ENCODE measurements at places on chromosomes 7 and 10.

DNA sequence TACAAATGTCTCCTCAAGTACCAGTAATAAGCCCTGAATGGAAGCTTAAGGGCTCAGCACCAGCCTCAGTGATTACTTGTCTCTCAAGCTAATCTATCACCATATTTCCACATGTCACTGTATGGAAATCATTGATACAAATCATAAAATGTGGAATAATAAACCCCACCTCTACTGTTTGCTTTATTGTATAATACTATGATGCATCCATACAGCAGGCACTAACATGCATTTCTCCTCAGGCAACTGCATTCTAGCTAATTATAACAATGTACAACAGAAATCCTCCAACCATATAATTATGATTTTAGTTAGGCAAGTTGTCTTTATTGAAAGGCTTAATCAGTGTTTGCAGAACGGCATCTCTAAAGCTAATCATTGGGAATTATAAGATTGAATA lies 26.2 kb downstream of the CRPPA start:
- no peak for DNase-seq

DNA sequence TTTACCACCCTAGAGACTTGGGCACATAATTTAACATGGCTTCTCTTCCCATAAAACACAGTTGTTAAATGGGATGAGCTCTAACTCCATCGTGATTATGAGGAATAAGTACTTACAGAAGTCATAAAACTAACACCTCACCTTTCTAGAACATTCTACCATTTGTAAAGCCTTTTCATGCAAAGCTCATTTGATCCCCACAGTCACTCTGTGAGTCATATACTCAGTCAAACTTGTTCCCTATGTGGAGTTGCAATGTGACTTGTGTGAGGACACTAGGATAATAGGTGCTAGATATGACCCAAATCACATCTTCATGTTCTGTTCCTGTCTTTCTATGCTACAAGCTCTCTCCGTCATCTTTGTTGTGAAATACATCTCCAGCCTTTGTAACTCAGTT lies 371.7 kb downstream of the WDR11 start:
- no peak for DNase-seq

- no peak for DNase-seq
Observed at GRCh38 chr10:79638318-79638717, 27.6 kb downstream of the SFTPA1 start.

DNA sequence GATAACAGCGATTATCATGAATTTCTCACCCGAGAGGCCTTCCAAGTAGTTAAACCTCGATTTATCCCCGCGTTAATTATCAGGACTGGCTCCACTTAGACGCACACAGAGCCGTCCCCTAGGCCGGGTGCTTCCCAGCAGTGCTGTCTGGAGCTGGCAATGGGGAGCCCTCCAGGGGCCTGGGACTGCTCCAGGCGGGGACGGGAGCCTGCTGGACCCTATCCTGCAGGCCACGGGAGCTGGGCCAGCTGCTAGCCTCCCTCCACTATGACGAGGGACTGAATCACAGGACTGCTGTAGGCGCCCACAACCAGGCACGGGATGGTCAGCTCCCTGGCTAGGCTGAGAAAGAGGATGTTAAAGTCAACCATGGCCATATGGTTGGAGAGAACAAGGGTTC lies 229.1 kb downstream of the ELFN1 start:
- no peak for DNase-seq

GRCh38 chr7:21113609-21114415 lies 314.1 kb upstream of the SP4 start:
- no peak for DNase-seq

DNA sequence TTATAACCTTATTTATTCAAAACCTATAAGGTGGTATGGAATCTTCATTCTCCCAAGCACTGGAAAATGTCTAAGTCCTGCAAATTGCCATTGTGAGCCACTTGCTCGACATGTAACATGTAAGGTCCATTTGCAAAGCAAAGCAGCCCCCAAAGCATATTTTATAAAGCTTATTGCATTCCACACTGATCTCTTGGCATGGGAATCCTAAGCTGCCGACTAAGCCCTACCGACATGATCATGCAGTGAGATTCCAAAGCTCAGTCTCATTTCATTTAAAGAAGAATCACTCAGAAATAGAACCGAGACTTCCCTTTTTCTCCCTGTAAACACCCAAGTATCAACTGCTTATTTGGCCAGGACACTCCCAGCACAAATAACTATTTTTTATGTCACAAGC lies 333.4 kb upstream of the MYO3A start:
- no peak for DNase-seq

DNA sequence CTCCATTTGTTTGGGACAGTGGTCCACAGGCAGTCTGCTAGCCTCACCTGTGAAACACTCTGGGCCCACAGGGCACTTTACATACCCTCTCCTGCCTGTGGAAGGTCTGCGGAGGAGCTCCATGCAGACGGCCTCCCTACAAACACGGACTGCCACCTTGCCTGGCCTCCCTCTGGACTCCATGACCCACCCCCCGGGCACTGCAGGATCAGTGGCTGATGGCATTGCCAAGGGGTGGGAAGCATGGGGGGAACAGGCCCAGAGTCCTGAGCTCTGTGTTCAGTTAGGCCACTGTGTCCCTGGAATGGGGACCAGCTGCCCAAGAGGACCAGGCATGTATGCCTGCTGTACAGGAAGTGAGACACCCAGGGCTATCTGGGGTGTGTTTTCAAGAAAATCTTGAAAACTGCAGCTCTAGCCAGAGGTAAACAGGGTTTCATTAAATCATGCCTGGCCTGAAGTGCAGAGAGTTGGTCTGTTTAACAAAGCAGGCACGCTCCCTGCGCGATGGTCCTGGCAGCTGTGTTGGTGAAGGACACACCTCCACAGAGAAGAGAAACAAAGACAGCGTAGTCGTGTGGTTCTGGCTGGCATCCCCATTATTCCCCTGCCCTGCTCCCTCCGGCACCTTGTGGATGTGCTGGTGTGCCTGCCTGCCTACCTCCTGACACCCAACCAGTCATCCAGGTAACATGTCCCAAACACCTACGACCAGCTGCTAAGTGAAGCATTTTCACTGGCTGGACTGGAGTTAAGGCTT lies 470.8 kb upstream of the ZMIZ1 start:
- DNase-seq = no peak

DNA sequence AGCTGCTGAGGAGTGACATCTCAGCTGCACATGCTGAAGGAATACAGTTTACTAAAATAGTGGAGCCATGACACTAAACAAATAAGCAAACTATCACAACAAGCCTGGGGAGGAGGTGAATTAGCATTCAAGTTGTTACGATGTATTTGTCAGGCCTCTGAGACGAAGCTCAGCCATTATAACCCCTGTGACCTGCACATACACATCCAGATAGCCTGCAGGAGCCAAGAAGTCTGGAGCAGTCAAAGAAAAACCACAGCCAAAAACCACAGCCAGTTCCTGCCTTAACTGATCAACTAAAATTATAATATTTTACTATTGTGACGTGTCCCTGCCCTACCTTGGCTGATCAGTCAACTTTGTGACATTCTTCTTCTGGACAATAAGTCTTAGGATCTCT lies 68.6 kb downstream of the NSUN6 start:
- DNase-seq = no peak

Measured in central memory CD4-positive, alpha-beta T cell (primary cell).